Airway epithelial cell (primary cell): ENCODE measurements at places on chromosomes 6 and 20. TPM values are rescaled to one million over a fixed set of nuclear protein-coding genes. Genes with fewer than 3 reads are reported as not detected.

Gene TPBG
- 80.9 and 99.7 TPM in 2 replicates for total RNA-seq

Gene UST
- 4.8 and 6.6 TPM in 2 replicates for total RNA-seq

Gene HLA-DQA2
- not detected in 2 replicates for total RNA-seq

Gene SMPDL3A
- total RNA-seq, result 7.5 and 9.1 TPM in 2 replicates

Gene KHDC1L
- total RNA-seq, result not detected in 2 replicates

Gene SLC16A10
- under 0.01 and 0.09 TPM in 2 replicates for total RNA-seq

Gene ENPP5
- 0.74 and 0.92 TPM in 2 replicates for total RNA-seq

Gene HSPA1L
- total RNA-seq, result 0.14 and 0.21 TPM in 2 replicates

Gene CALHM6
- total RNA-seq, result 2.4 and 3.1 TPM in 2 replicates

Gene KCNK17
- total RNA-seq, result not detected in 2 replicates

Gene TM9SF4
- 25.7 and 38.2 TPM in 2 replicates for total RNA-seq

Gene BTNL2
- total RNA-seq, result not detected in 2 replicates
